Activated CD4-positive, alpha-beta T cell treated with anti-CD3 and anti-CD28 coated beads, Interleukin-2, amount 10 ng/mL, durations not matched to agents 24 days and 14 days (primary cell): ENCODE measurements at places on chromosomes 16 and 17.

DNA sequence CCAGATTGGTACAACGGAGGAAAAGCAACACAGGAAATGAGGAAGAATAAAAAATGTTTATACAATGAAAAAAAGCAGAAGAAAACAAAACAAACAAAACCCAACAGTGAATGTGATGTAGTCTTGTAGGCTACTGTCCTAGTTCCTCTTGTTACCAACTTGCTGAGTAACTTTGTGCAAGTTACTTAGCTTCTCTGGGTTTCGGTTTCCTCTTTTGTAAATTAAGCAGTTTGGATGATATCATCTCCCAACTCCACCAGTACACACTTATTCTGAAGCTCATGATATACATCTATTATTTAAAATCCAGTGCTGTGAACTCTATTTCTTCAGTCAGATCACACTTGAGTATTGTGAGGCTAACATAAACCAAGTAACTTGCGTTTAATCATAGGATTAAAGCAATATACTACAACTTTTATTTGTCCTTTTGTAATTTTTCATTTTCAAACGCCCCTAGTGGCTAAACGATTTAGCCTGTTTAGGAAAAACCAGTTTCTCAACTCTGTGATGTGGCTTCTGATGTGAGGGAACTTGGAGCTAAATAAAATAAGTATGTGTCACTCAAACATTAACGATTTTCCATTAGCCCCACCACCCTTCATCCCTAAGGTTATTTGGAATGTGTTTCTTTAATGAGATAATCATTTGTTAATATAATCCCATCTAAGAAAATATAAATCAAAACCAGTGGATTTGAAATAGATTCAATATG lies 1.4 kb upstream of the UNK start:
- DNase-seq, result peak; percentile 80

- peak; percentile 83 for DNase-seq
Measured at GRCh38 chr17:17179371-17179827, 26.7 kb downstream of the PLD6 start.

DNA sequence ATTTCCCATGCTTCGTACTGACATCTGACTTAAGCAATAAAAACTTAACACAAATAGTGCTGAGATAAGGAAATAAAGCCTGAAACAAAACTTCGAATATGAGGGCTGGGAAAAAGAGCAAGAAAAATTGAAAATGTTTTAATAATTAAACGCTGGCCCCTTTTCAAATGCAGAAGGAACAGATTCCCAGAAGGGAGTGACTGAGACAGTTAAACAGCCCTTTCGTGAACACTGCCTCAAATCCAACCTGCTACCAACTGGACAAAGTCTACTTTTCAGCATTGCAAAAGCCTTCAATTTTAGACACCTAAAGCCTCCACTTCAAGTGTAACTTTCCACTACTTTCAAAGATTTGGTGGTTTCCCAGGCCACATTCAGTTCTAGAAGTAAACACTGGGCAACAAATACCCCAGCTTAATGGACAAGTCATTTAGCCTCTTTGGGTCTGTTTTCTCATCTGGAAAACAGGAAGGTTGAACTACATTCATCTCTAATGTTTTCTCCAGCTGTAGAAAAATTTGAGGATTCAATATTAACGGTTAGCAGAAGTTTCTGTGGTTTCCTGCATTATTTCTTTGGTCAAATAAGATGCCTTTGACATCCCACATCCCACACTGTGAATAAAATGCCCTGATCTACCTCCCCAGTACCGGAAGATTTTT lies 11.8 kb downstream of the RFFL start:
- DNase-seq, result peak; percentile 73

DNA sequence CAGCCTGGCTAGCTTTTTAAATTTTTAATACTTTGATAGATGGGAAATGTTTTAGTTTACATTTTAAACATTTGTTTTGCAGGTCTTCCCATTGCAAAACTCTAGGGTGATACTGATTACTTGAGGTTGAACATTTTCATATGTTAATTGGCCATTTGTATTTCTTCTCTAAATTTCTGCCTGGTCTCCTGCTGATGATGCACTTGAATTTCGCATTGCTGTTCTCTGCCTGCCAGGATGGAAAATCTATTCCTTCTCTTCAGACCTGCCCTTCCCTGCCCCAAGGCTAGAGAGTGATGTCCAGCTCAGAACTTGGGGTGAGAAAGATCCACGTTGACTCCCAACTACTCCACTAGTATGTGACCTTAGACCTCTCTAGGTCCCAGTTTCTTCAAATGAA lies 134.7 kb downstream of the PITPNC1 start:
- DNase-seq, result no peak

GRCh38 chr17:31593806-31594205 lies 202.3 kb downstream of the RAB11FIP4 start:
- DNase-seq, result no peak

DNA sequence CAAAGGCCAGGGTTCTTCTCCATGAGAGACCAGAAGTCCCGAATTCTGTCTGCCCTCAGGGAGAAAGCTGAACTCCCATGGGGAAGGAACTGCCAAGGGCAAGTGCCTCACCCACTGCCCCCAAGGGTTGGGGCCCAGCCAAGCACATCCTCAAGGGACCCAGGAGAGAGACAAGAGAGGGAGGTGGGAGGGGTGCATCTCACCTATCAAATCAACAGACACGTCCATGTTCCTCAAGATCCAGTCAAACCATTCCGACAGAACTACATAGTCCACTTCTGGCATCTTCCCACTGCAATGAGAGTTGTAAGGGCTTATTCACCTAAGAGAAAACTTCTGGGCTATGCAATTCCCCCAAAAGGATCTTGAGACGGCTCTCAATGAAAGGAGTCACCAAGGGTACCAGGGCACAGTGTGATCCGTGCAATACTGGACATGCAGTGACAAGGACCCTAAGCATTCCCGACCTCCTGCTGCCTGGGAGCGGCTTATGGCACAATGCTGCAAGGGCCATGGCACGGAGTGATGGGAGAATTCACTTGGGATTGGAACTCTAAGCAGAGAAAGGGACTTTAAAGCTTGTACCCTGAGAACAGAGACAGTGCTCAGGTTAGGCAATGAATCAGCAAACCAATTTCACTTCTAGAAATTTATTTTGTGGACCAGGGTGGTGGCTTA lies 32.2 kb downstream of the TK2 start:
- DNase-seq, result no peak

DNA sequence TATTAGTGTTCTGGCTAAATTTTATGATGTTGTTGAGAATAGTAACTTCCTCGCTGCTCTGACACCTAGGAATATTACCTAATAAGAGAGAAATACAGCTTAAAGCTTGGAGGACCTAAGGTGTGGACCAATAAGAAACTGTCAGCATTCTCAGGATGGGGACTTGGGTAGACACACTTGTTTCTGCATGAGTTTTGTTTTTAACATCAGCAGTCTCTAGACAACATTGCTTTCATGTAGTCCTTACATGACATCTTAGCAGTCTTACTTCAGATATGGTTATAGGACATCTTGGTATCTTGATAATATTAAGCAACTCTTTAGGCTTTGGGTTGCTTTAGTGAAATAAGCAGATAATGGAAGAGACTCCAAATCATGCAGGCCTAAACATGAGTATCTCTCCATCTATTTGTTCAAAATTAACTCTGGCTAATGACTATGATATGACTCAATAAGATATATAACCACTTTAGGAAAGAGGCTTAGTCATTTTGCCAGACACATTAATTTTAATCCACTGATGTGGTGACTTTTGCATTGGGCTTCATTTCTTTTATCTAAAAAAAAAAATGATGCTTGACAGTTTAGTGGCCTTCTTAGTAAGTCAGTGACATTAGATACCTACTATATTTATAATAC lies 84.5 kb downstream of the WNT3 start:
- no peak for DNase-seq

DNA sequence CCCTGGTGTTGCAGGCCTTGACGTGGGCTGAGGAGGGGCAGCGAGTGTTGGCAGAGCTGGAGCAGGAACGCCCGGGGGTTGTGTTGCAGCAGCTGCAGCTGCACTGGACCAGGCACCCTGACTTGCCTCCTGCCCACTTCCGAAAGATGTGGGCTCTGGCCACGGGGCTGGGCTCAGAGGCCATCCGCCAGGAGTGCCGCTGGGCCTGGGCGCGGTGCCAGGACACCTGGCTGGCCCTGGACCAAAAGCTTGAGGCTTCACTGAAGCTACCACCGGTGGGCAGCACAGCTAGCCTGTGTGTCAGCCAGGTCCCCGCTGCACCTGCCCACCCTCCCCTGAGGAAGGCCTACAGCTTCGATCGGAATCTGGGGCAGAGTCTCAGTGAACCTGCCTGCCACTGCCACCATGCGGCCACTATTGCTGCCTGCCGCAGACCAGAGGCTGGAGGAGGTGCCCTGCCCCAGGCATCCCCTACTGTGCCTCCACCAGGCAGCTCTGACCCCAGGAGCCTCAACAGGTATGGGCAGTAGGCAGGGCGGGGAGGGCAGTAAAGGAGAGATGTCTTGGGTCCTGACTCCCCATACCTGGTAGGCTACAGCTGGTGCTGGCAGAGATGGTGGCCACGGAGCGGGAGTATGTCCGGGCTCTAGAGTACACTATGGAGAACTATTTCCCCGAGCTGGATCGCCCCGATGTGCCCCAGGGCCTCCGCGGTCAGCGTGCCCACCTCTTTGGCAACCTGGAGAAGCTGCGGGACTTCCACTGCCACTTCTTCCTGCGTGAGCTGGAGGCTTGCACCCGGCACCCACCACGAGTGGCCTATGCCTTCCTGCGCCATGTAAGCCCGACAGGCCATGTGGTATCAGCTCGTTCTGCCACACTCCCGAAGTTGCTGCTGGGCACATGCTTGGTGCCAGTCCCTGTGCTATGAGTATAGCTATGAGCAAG lies 5.6 kb downstream of the PLEKHG4 start:
- DNase-seq, result no peak

DNA sequence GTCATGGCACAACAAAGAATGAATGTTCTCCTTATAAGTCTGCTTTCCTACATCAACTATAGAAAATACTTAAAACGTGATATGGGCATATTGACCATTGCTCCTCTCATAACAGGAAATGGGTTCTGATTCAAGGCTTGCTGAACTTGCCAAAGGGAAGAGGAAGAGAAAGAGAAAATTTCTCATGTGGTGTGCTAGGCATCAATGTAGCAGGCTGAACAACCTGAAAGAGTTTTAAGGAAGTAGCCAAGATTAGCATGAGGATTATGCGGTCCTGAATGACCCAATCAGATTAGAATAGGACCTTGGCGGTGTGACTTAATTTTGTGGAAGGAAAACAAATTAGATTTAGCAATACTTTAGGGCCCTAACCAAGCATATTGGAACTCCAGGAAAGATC lies 617.7 kb upstream of the CDH11 start:
- no peak for DNase-seq

DNA sequence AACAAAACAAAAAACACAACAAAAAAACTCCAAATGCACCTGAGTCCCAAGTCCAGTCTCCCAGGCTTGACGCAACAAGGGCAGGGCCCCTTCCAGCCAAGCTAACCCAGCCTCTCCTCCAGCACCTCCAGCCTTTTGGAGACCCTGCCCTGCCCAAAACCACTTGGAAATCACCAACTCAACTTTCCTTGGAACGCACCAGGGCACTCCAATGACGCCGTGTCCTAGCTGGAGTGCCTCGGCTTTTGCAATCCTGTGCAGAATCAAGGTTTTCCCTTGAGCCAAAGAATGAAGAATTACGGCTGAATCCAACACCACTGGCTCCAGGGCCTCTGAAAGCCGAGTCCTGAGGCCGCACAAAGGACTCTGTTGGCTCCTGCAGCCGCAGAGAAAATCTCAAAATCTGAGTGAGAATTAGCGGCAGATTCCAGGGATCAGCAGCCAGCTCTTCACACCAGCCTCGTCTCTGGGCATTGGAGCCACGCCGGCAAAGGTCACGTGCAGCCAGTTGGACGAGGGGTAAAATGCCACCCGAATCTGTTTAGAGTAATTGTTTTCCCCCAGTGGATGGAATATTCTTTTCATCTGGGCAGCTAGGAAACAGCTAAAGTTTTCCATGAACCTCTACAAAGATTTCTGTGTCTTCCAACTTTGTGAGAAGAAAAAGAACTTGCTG lies 9.7 kb upstream of the BAIAP2 start:
- DNase-seq, result no peak

DNA sequence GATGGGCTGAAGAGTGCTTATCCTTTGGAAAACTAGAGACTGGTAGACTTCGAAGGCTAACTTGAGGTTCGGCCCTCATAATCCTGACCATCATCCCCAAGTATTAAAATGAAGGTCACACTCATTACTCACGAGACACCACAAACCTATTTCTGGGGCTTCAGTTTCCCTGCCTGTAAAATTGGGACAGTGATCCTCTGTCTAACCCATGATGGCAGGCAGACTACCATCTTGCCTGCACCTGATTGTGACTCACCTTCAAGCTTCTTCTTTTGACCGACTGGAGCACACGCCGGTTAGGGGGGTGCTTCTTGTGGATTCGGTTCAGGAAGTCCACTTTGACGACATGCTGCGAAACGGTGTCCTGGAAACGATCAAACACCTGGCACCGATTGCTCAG lies 14.2 kb upstream of the DHRS13 start:
- no peak for DNase-seq

- peak; percentile 80 for DNase-seq
Measured at GRCh38 chr17:66200685-66201092, 8.8 kb upstream of the CEP112 start.

GRCh38 chr16:68434624-68435210 lies 13.6 kb downstream of the SMPD3 start:
- peak; percentile 65 for DNase-seq

- no peak for DNase-seq
Measured at GRCh38 chr16:1426734-1427471, 4.0 kb upstream of the PERCC1 start.

DNA sequence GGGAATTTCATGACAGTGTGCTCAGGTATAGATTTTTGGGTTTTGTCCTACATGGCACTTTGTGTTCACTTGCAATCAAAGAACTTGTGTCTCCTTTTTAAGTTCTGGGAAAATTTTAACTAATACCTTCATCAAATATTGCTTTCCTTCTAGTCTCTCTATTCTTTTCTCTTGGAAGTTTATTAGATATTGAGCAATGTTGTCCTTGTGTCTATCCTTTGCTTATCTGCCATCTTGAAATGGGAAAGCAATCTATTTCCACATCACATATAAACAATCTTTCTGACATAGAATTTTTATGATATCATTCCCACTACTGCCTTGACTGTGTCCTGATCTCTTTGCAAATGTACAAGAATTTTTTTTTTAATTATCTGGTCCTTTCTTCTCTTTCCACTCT lies 4.4 kb upstream of the ABCA9 start:
- no peak for DNase-seq

- peak; percentile 74 for DNase-seq
Measured at GRCh38 chr17:6936370-6937028, 59.4 kb upstream of the ALOX12 start.
